Memory B cell (primary cell): ENCODE measurements at places on chromosomes 4 and X.

GRCh38 chrX:24428516-24428915 is 36.6 kb upstream of the PDK3 start:
- no peak for DNase-seq

- DNase-seq, result no peak
Observed at GRCh38 chrX:148555571-148556243, 55.3 kb downstream of the AFF2 start.

DNA sequence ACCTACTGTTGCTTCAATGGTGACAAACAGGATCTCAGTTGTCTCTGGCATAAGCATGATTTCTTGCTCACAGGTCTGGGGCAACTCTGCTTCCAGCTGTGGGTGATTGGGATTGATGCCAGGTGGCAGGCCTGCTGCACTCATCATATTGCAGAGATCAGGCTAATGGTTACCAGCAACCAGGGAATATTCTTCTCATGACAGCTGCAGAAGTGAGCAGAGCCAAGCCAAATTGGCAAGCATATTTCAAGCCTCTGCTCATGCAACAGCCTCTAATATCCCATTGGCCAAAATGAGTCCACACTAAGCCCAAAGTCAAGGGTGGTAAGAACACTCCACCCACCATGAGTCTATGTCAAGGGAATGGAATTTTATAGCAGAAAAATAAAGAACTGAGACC is 26.7 kb upstream of the TBC1D19 start:
- no peak for DNase-seq

DNA sequence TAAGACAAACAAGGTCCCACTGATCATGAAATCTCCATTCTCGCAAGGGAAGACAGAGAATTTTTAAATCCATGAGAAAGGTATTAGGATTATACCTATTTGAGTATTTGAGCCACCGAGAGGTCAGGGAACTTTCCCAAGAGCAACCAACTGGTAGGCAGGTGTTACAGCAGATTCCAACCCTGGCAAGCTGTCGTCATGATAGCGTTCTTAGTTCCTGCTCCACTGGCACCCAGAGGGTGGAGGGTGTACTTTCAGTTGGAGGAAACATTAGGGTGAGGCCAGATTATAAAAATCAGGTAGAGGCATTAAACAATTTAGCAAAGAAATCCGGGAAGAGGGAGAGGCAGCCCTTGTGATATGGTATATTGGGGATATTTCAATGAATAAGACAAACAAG is 23.3 kb downstream of the COQ2 start:
- no peak for DNase-seq

DNA sequence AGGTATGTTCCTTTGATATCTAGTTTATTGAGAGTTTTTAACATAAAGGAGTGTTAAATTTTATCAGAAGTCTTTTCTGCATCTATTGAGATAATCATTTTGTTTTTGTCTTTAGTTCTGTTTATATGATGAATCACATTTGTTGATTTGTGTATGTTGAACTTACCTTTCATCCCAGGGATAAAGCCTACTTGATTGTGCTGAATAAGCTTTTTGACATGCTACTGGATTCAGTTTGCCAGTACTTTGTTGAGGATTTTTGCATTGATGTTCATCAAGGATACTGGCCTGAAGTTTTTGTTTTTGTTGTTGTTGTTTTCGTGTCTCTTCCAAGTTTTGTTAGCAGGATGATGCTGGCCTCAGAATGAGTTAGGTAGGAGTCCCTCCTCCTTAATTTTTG is 10.8 kb upstream of the AFM start:
- DNase-seq, result no peak

DNA sequence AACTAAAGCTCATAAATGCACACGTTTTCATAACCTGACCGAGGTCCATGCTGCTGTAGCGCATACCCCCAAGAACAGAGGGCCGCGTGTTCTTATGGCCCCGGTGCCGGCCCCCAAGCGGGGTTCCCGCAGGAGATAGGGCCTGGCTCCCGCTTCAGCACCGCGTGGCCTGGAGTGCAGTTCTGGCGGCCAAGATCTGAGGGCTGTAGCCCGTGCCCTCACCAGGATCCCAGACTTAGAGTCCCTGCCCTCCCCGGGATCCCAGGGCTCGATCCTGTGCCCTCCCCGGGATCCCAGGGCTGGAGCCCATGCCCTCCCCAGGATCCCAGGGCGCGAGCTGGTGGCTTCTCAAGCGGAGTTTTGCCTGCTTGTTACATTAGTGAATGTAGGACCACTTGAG is 1.0 kb upstream of the GRPEL1 start:
- no peak for DNase-seq

- DNase-seq, result no peak
Observed at GRCh38 chr4:25818371-25818871, 44.4 kb downstream of the SEL1L3 start.

GRCh38 chr4:110184140-110184790 is 14.2 kb downstream of the ELOVL6 start:
- no peak for DNase-seq

- no peak for DNase-seq
Observed at GRCh38 chrX:134443020-134443419, 16.9 kb upstream of the HPRT1 start.

DNA sequence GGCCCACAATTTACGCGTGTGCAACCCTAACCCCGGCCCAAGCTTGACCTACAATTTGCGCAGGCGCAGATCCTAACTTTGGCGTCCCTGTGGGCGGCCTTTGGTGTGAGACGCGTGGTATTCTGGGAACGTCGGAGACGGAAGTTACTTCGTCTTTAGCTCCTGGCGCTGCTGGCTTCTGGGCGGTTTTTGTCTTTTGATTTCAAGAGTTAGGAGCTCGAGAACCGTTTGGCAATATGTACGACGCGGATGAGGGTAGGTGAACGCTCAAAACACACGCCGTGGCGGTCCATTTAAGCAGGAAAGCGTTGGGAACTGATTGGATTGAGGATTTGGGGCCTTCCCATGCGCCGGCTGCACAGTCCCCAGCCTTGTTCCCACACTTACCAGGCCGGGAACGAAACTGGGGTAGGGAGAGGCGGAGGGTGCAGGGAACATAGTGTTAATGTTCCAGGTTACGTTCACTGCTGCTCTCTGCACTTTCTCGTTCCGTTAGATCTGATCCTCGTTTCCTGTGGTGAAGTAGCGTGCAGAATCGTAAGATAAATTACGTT is at the start of gene POLR2B:
POLR2B (plus strand) TSS at position 147 of the 554 bp plus-strand sequence; CDS start at position 237, 90 bp downstream.
- DNase-seq, result peak; percentile 73

GRCh38 chr4:8340781-8341241 is 71.3 kb downstream of the HTRA3 start:
- no peak for DNase-seq

GRCh38 chr4:119099227-119099810 is 36.3 kb upstream of the MYOZ2 start:
- no peak for DNase-seq

- no peak for DNase-seq
Observed at GRCh38 chr4:184282251-184282713, 64.6 kb upstream of the ENPP6 start.

GRCh38 chr4:187565416-187565815 is 430.2 kb upstream of the ZFP42 start:
- no peak for DNase-seq

GRCh38 chr4:156293657-156294297 is 340.1 kb upstream of the CTSO start:
- no peak for DNase-seq

DNA sequence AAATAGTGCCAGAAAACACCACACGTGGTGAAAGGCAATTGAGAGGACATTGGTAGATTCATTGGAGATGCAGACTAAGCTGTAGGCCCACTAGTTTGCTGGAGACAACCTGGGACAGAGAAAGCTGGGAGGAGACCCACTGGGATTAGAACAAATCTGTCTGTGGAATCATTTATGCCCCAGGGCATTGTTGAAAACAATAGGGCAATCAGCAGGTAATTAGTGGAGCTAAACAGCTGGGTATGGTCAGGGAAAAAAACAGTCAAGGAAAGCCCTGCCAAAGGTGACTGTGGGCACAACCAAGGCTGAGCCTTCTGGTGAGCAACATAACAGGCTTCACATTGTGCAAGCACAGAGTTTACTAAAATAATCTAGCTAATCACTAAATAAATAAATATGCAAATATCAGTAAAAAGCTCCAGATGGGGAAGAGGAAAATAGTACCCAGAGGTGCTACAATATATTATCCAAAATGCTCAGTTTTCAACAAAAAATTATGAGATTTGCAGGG is 9.0 kb downstream of the TCEAL3 start:
- no peak for DNase-seq

- DNase-seq, result no peak
Observed at GRCh38 chr4:56077676-56078075, 128.9 kb downstream of the CEP135 start.

DNA sequence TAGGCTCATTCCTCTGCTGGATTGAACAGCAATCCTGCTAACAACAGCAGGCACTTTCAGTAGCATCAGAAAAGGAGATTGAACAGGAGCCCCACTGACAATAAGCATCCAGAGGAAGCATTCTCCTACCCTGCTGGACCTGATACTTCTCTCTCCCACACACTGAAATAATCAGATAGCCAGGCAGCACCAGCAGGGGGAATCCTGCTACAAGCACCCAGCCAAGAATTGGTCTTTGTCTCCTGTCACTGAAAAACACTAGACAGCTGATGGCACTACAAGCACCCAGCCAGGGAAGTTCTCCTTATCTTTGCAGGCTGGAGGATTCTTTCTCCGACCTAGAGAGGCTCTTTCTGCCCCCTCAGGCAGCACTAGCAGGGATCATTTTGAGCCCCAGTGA is 444.3 kb upstream of the GRIA3 start:
- no peak for DNase-seq
